ENCODE measurements at places on chromosomes 2 and 18.

DNA sequence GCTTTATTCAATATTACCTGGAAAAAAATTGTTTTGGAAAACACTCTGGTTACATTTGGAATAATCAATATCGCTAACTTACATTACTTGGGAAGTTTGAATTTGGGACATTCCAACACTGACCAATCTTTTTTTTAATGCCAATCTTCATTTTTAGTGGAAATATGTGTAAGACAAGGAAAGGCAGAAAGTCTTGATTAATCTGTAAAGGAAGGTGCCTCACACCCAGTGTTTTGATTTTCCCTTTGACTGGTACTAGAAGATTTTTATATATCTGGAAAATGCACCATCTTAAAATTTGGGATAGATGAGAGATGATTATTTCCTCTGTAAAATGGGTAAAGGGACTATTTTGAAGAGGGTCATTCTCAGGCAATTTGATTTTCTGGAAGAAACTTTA is 879.2 kb upstream of the ZEB2 start:
- no peak for DNase-seq

- no peak for DNase-seq
These were observed 123.5 kb downstream of the LIPG start for GRCh38 chr18:49685231-49685942.

GRCh38 chr18:2906704-2907549 is 60.1 kb downstream of the EMILIN2 start:
- DNase-seq: no peak

GRCh38 chr2:127614731-127615130 is 31.2 kb upstream of the GPR17 start:
- no peak for DNase-seq

DNA sequence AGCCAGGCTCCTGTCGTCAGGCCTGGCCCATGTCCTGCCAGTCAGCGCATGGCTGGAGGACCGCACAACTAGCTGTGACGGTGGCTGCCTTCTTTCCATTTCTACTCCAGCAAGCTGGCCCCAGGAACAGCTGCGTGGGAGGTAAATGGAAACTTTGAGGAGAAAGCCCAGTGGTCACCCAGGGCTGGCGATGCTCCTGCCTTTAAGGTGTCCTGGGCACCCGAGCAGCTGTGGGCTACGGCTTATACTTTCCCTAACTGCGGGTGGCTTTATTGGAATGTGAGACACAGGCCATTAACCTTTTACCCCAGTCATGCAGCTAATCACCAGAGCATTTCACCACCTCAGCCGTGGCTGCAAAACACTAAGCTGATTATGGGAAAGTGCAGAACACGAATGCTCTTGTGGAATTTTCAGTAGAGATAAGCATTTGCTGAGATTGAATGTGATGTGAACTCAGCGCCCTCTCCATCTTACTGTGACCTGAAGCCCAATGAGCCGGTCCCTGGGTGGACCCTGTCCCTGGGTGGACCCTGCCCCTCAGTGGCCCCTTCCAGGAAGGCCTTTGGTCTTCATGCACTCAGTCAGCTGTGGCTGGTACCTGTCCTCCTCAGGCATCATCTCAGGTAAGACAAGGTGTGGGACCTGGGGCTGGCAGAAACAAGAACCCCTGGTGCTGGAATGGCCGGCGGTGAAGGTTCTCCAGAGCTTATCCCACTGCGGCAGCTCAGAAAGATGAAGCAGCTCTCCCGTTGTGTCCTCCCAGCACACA is 275.4 kb upstream of the HS6ST1 start:
- DNase-seq: no peak

DNA sequence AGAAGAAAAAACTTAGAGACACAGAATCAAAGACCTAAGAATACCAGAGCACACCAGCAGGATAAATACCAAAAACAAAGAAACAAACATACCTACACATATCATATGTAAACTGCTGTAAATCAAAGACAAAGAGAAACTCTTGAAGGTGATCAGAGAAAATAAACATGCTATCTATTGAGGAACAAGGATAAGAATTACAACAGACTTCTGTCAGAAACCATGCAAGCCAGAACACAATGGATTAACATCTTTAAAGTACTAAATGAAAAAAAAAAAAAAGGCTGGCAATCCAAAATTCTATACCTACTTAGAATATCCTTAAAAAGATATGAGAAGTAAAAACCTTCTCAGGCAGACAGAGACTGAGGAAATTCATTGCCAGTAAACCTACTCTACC is 51.6 kb upstream of the MGAT4A start:
- DNase-seq: no peak

GRCh38 chr2:37361994-37362698 is 17.7 kb downstream of the QPCT start:
- no peak for DNase-seq

All from activated CD4-positive, alpha-beta T cell treated with anti-CD3 and anti-CD28 coated beads, Interleukin-2, amount 50 U/mL, for 24 hours (primary cell).